Activated CD8-positive, alpha-beta memory T cell treated with anti-CD3 and anti-CD28 coated beads, Interleukin-2, amount 10 ng/mL, durations not matched to agents 7 days and 5 days (primary cell): ENCODE measurements at places on chromosomes 11 and 22.

DNA sequence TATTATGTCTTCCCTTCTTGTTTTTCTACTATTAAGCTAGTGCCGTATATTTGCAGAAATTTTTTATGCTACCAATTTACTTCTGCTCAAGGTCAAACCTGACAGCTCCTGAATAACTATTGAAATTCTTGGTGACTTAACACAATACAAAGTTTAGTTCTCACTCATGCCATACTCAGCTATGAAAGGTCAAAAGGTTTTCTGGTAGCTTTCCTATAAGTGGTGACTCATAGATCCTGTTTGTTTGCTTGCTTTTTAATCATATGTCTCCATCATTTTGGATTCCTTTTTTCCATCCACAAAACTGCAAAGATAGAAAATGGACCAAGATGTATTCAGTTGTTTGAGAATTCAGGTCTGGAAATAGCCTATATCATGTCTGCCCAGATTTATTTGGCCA is 855.8 kb upstream of the LRRC4C start:
- H3K36me3 ChIP-seq: no peaks in the 10 kb centered on the region
- H3K27ac ChIP-seq: no peak overlapping the region
- no peak for DNase-seq
- no peaks in the 10 kb centered on the region for H3K4me1 ChIP-seq

DNA sequence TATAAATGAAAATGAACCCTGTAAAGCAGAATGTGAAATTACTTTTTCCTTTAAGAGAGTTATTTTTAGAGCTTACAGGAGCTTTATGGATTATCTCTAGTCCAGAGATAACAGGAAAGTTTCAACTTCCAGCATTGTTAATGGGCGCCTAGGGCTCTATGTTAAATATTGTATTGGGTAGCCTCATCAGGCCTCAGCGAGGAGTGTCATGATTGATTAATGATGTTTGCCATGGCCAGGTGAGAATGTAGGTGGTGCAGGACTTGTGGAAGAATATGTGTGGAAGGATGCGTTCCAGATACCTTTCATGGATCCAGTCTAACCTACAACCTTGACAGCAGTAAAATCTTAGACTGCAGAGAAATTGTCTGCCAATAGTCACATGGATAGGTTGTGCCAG is 50.6 kb downstream of the ME3 start:
- peaks cover 45% of the 10 kb centered on the region for H3K27me3 ChIP-seq
- H3K4me3 ChIP-seq: no peak overlapping the region
- no peak overlapping the region for H3K27ac ChIP-seq
- H3K36me3 ChIP-seq: peaks cover 1% of the 10 kb centered on the region
- no peak for DNase-seq

GRCh38 chr11:130340671-130341319 is 26.1 kb upstream of the ZBTB44 start:
- H3K36me3 ChIP-seq: peaks cover 33% of the 10 kb centered on the region
- H3K4me3 ChIP-seq: no peak overlapping the region
- peaks cover 24% of the 10 kb centered on the region for H3K4me1 ChIP-seq
- H3K27me3 ChIP-seq: no peaks in the 10 kb centered on the region
- peak overlapping the region; percentile 75 for H3K27ac ChIP-seq
- peak; percentile 78 for DNase-seq

GRCh38 chr22:22810018-22810427 is 77.6 kb upstream of the IGLL5 start:
- no peaks in the 10 kb centered on the region for H3K36me3 ChIP-seq
- H3K27me3 ChIP-seq: peaks cover 17% of the 10 kb centered on the region
- H3K4me1 ChIP-seq: peaks cover 3% of the 10 kb centered on the region
- H3K27ac ChIP-seq: no peak overlapping the region

GRCh38 chr11:33303541-33303940 is 46.4 kb downstream of the HIPK3 start:
- H3K27ac ChIP-seq: no peak overlapping the region
- H3K27me3 ChIP-seq: no peaks in the 10 kb centered on the region
- no peak for DNase-seq
- H3K36me3 ChIP-seq: peaks cover 16% of the 10 kb centered on the region

- no peak overlapping the region for H3K4me3 ChIP-seq
- H3K36me3 ChIP-seq: no peaks in the 10 kb centered on the region
- H3K4me1 ChIP-seq: peaks cover 20% of the 10 kb centered on the region
These were observed 5.2 kb upstream of the SLC43A3 start for GRCh38 chr11:57432149-57432561.

DNA sequence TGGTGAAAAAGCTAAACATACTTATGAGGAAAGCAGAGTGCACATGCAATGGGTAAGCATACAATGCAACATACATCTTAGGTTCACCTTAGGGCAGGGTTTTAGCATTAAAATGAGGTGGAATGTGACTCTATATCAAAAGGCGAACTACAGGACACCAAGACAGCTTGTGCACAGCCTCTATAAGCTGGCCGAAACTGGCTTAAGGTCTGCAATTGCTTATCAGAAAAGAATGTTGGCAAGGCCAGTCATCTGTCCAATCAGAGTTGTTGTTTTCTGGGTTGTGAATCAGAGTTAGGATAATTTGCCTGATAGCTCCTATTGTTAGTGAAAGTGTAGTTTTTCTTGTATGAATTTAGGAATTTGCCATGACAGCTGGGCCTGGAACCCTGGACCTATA is 76.5 kb downstream of the LRRC4C start:
- DNase-seq: no peak
- H3K27ac ChIP-seq: no peak overlapping the region
- H3K4me1 ChIP-seq: no peaks in the 10 kb centered on the region
- no peak overlapping the region for H3K4me3 ChIP-seq
- no peaks in the 10 kb centered on the region for H3K36me3 ChIP-seq

GRCh38 chr22:18057568-18058209 is 20.1 kb upstream of the PEX26 start:
- H3K27ac ChIP-seq: no peak overlapping the region
- H3K27me3 ChIP-seq: peaks cover 21% of the 10 kb centered on the region
- no peak for DNase-seq
- peaks cover 23% of the 10 kb centered on the region for H3K4me1 ChIP-seq
- H3K36me3 ChIP-seq: no peaks in the 10 kb centered on the region

GRCh38 chr11:124817036-124817435 is 16.8 kb upstream of the MSANTD2 start:
- peaks cover 69% of the 10 kb centered on the region for H3K27me3 ChIP-seq
- H3K36me3 ChIP-seq: no peaks in the 10 kb centered on the region
- H3K4me3 ChIP-seq: no peak overlapping the region
- H3K4me1 ChIP-seq: peaks cover 2% of the 10 kb centered on the region
- H3K27ac ChIP-seq: no peak overlapping the region

DNA sequence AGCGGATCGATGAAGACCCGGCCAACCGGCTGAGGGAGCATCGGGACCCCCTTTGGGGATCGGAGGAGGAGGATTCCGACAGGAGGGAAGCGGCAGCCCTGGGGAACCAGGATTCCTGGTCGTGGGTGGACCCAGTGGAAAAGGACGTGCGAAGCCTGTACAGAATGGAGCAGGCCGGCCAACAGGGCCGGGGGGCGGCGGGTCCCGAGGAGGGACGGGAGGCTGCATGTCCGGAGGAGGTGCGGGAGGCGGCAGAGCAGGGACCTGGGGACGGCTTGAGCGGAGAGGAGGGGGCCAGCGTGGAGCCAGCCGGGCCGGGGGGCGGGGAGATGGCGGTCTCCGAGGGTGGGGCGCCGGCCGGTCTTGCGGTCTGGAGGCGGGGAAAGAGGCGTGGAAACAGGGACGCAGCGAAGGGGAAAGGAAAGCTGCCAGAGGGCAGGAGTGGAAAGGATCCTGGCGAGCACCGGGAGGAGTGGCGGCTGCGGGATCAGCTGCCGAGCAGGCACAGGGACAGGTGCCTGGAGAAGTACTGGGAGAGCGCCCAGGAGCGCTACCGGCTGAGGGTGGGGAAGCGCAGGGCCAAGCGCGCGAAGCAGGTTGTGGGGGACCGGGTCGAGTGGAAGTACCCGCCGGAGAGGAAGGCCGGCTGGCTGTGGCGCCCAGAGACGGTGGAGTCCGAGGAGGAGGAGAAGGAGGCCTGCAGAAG is at the start of gene ANO5:
ANO5 (plus strand) TSS at position 444 of the 706 bp plus-strand sequence. CDS start 408 bp downstream, outside the sequence.
- no peak within 1 kb of the TSS for H3K4me3 ChIP-seq
- peaks cover 31% of the 10 kb centered on the region for H3K27me3 ChIP-seq
- H3K36me3 ChIP-seq: no peaks in the 10 kb centered on the region
- no peak for DNase-seq
- H3K4me1 ChIP-seq: peaks cover 2% of the 10 kb centered on the region
- H3K27ac ChIP-seq: no peak within 1 kb of the TSS

- H3K27ac ChIP-seq: no peak overlapping the region
- H3K4me3 ChIP-seq: no peak overlapping the region
- peak; percentile 83 for DNase-seq
- H3K4me1 ChIP-seq: peaks cover 3% of the 10 kb centered on the region
- peaks cover 9% of the 10 kb centered on the region for H3K27me3 ChIP-seq
These were observed 25.6 kb upstream of the TH start for GRCh38 chr11:2196970-2197770.

DNA sequence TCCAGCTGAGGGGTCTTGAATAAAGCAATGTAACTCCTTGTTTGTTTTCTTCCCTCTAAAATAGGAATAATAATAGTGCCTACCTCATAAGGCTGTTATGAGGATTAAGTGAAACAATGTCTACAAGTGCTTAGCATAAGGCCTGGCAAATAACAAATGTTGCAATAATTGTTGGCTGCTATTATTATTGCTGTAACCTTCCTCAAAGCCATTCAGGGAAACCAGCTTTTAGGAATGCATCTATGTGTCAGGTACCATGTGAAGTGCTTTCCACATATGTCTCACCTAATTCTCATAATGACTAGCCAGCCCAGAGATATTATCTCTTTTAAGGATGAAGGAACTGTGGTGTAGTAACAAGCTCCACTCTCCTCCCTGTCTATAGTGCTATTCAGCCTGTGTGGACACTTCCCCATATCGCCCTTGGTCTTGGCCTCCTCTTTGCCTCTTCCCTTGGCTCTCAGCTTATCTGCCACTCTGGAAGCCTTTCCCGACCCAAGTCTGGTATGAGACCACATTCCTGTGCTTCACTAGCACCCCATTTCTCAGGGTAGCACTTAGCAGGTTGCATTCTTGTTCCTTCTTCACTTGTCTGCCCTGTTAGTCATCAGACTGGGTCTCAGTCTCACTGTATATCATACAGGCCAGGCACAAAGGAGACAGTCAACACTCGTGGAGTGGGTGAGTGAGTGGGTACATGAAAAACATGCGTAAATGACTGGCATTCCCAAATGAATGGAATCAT is 23.8 kb downstream of the CSNK2A3 start:
- no peak for DNase-seq
- H3K4me3 ChIP-seq: no peak overlapping the region
- no peaks in the 10 kb centered on the region for H3K36me3 ChIP-seq
- no peak overlapping the region for H3K27ac ChIP-seq

- H3K4me3 ChIP-seq: no peak overlapping the region
- DNase-seq: no peak
- H3K27me3 ChIP-seq: peaks cover 2% of the 10 kb centered on the region
- no peaks in the 10 kb centered on the region for H3K4me1 ChIP-seq
- H3K27ac ChIP-seq: no peak overlapping the region
- H3K36me3 ChIP-seq: no peaks in the 10 kb centered on the region
These were observed 86.4 kb downstream of the MYO18B start for GRCh38 chr22:25828422-25828821.

DNA sequence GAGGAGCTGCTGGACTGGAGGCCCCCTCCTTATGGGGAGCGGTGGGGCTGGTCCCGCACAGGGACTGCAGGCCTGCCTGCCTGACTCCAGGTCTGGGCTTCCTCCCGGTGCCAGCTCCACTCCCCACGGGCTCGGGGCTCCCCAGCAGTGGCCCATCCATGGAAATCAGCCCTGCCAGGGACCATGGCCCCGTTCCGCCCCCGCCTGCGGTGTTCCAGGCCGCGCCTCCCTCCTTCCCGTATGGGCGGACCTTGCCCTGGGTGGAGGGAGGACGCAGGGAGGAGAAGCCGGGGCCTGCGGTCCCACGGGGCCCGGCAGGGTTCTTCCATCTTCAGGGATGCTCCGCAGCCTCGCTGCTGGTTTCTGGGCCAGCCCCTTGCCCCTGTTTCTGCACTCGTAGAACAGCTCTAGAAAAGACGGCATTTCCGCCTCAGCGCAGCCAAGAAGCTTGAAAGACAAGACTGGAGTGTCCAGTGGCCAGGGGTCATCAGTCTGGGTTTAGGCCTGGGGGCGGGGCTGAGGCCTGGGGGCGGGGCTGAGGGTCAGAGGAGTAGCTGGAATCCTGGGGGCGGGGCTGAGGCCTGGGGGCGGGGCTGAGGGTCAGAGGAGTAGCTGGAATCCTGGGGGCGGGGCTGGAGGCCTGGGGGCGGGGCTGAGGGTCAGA is 1330.6 kb downstream of the BRD1 start:
- no peaks in the 10 kb centered on the region for H3K36me3 ChIP-seq
- H3K4me3 ChIP-seq: no peak overlapping the region
- H3K27me3 ChIP-seq: peaks cover 8% of the 10 kb centered on the region
- H3K4me1 ChIP-seq: no peaks in the 10 kb centered on the region

DNA sequence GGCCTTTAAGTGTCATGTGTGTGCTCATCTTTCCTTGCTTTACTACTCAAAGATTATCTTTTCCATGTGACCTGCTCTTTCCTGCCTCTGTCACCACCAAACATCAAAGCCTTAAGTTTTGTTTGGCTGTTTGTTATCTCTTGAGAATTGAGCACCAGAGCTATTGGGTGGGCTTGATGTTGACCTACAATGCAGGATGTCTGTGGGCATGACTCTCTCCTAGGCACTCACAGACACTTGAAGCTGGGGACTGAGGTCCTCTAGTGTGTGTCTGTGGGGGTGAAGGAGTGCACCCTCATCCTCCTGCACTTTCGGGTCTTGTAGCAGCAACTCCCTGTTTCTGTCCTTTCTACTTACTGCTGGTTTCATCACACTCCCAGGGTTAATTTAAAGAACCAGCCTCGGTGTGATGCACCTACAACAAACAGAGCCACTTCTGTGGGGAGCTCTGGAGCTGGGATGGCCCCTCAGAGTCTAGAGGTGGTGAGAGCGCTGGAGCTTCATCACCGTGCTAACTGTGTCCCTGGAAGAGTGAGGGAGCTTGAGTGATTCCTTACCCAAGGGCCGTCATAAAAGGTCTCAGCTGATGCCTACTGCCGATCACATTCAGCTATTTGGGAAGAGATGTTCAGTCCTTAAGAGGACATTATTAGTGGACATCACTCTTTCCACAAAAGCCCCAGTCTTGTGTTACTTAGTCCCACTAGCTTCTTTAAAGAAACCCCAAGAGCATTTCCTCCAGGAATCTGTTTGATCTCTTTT is 56.3 kb downstream of the LRRC74B start:
- DNase-seq: no peak
- peaks cover 36% of the 10 kb centered on the region for H3K27me3 ChIP-seq
- peaks cover 5% of the 10 kb centered on the region for H3K4me1 ChIP-seq
- no peak overlapping the region for H3K27ac ChIP-seq
- H3K4me3 ChIP-seq: no peak overlapping the region

GRCh38 chr11:1052133-1053011 is 15.9 kb upstream of the MUC6 start:
- no peaks in the 10 kb centered on the region for H3K27me3 ChIP-seq
- H3K4me1 ChIP-seq: no peaks in the 10 kb centered on the region
- DNase-seq: no peak
- no peak overlapping the region for H3K4me3 ChIP-seq
- H3K36me3 ChIP-seq: no peaks in the 10 kb centered on the region

- no peak for DNase-seq
- H3K36me3 ChIP-seq: no peaks in the 10 kb centered on the region
- H3K4me3 ChIP-seq: no peak overlapping the region
These were observed 31.3 kb upstream of the ADA2 start for GRCh38 chr22:17250380-17251082.
